GM10248 (cell line): ENCODE measurements at places on chromosomes 13 and 19.

- no peak for DNase-seq
Measured at GRCh38 chr19:10523135-10523636, 5.9 kb upstream of the S1PR5 start.

GRCh38 chr13:23392313-23392712 lies 41.2 kb downstream of the SACS start:
- no peak for DNase-seq

GRCh38 chr19:6678690-6679109 lies 8.7 kb upstream of the TNFSF14 start:
- no peak for DNase-seq

DNA sequence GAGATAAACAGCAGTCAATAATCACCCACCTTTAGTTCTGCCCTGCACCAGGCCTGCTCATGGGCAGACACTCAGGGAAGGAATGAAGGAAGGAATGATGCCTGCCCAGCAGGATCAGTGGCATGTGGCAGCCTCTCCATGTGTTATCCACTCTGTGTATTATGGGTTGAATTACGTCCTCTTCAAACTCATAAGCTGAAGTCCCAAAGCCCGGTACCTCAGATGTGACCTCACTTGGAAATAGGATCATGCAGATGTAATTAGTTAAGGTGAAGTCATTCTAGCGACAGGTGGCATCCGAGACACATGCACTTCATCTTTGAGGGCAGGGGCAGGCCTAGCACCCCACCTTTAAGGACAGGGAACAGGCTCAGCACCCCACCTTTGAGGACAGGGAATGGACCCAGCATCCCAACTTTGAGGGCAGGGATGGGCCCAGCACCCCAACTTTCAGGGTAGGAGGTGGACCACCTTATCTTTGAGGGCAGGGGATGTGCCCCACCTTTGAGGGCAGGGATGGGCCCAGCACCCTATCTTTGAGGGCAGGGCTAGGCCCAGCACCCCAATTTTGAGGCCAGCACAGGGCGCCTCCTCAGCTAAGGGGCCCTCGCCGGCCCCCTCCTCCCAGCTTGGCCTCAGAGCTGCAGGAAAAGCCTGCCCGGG lies 127.6 kb downstream of the URI1 start:
- DNase-seq: no peak

GRCh38 chr13:40337651-40338050 lies 328.8 kb downstream of the FOXO1 start:
- no peak for DNase-seq

- DNase-seq: peak; percentile 58
Measured at GRCh38 chr13:95239283-95239682, 62.0 kb downstream of the ABCC4 start.

DNA sequence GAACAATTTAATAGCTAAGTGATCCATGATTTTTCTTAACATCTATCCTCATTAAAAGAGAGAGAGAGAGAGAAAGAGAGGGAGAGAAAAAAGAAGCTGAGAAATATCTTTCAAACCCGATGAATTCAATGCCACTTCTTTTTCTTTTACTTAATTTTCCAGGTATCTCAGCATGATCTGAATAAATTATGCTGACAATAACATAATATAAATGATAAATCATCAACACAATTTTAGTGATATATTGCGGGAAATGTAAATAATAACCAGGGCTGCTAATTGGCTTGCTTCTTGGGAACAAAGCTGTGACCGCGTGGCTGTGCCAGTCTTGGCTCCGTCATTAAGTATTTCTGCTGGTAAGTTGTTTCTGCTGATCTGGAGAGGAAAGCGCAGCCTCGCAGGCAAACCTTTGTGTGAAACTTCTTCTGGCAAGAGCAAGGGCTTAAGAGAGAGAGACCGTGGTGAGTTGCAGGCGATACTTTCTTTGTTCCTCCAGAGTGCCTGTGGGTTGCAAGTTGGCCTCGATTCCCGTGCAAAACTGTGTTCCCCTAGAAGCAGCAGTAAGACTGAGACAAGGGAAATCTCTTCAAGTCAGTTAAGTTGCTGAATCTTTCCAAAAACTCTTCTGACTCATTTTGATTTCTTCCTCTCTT lies 489.1 kb upstream of the TSHZ3 start:
- DNase-seq: no peak

- no peak for DNase-seq
Measured at GRCh38 chr13:53856573-53857195, 828.1 kb downstream of the OLFM4 start.

DNA sequence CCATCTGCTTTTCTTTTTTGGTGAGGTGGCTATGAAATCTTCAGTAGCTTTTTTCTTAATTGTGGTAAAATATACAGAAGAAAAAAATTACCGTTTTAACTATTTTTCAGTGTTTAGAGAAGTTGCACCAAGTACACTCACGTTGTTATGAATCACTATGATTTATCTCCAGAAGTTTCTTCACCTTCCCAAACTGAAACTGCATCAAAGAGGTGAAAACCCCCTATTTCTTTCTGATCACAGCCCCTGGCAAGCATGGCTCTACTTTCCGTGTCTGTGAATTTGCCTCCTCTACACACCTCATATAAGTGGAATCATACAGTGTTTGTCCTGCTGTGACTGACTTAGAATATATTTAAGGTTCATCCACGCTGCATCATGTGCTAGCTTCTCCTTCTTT lies 15.6 kb upstream of the SIGLEC10 start:
- no peak for DNase-seq

DNA sequence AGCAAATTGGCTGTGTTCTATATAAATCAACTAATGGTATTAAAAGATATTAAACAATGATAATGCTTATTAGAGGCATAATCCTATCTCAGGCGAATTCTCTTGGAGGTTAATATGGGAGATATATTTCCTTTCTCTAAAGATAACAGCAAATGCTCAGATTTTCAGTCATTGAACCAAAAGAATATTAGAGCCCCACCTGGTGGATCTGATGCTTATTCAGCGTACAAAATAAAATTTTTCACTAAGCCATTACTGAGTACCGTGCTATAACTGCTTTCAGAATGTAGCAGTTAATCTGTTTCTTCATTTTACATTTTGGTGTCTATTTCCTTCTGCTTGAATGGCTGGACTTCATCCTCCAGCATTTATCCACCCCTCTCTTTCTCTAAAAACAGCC lies 143.3 kb upstream of the IPO5 start:
- DNase-seq: no peak

GRCh38 chr13:113209759-113210421 lies 477 bp downstream of the CUL4A start:
- DNase-seq: peak; percentile 67

- no peak for DNase-seq
Measured at GRCh38 chr19:13902993-13903555, 2.8 kb downstream of the BRME1 start.

GRCh38 chr19:35733180-35734125 lies 8.8 kb downstream of the IGFLR1 start:
- DNase-seq: no peak

- no peak for DNase-seq
Measured at GRCh38 chr19:20067943-20068342, 9.9 kb upstream of the ZNF90 start.

- no peak for DNase-seq
Measured at GRCh38 chr19:55431183-55431582, 11.9 kb downstream of the SHISA7 start.

DNA sequence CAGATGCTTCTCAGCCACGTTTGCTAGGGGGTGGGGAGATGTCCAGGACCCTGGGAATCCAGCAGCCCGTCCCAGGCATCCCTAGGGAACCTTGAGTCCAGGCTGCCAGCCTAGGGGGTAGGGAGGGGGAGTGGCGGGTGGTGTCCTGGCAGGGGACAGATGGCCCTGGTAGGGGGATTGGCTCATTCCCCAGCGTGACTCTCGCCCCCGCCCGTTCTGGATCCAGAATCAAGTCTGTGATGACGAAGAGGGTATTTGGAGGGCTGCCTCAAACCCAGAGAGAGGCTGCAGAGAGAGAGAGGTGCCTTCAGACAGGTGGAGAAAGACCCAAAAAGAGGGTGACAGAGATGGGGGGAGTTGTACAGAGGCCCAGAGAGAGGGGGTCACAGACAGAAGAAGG lies 4.1 kb downstream of the SLC17A7 start:
- no peak for DNase-seq

DNA sequence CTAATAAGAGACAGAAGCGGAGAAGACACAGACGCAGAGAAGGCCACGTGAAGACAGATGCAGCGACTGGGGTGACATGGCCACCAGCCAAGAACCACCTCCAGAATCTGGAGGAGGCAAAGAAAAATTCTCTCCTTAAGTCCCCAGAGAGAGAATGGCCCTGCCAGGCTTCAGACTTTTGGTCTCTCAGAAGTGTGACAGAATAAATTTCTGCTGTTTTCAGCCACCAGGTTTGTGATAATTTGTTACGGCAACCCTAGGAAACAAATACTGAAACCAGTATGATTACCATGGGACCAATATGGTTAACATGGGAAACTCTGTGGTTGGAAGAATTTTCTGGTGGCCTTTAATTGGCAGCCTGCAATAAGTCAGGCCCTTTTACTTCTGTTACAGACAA lies 63.9 kb upstream of the DOCK9 start:
- no peak for DNase-seq

- no peak for DNase-seq
Measured at GRCh38 chr13:109151255-109151654, 521.8 kb downstream of the MYO16 start.

DNA sequence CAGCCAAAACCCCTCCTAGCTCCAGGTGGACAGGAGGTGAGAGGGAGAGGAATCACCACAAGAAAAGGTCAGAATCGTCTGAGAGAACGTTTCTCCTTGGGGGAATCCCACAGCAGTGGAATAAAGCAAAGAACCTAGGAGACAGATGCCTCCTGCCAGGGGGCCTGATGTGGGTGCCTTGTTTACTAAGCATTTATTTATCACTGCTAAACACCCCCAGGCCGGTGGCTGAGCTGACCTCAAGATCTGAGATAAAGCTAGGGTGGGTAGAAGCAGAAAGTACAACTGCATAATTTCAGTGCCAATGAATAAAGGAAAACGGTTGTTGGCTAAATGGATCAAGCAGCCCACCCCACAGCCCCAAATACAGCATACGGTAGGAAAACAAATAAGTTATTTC lies 33.9 kb upstream of the ATP11A start:
- DNase-seq: no peak

- no peak for DNase-seq
Measured at GRCh38 chr19:30479231-30479630, 107.0 kb downstream of the ZNF536 start.

DNA sequence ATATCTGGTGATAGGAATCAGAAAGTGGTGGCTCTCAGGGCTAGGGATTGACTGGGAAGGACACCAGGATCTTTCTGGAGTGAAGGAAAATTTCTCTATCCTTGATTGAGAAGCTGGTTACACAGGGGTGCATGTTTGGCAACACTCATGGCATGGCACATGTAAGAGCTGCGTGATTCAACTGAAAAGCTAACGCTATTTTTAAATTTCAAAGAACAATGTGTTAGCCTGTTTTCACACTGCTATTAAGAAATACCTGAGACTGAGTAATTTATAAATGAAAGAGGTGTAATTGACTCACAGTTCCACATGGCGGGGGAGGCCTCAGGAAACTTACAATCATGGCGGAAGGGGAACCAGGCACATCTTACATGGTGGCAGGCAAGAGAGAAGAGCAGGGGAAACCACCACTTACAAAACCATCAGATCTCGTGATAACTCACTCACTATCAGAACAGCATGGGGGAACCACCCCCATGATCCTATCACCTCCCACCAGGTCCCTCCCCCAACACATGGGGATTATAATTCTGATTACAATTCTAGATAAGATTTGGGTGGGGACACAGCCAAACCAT lies 7.4 kb downstream of the SIGLEC8 start:
- DNase-seq: no peak

DNA sequence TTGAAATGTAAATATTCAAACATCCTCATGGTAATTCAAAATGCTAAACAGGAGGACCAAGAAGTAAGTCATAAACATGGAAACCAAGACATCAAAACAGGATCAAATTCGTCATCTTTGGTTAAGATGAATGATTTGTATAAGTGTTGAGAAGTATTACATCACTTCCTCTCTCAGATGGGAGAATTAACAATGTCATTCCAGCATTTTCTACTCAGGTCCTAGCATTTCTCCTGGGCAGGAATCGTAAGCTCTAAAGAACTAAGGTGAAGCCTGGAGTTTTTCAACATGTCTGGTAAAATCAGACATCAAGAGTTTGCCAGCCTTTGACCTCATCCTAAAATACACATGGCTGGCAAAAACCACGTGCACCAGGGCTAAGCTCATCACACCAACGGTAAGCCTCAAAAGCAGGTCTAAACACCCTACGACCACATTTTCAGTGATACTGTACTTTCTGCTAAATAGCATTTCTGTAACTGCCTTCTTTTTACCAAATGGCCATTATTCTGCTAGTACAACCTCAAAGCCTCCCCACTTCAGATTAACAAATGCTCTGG lies 24.8 kb downstream of the RANBP3 start:
- DNase-seq: no peak
